Esophagus mucosa (tissue), 1 donor: ENCODE measurements at places on chromosomes 5 and 9. TPM values are rescaled to one million over a fixed set of nuclear protein-coding genes. Genes with fewer than 3 reads are reported as not detected.

- ATAC-seq: no peak
Observed at GRCh38 chr5:103598997-103599566, 36.5 kb upstream of the NUDT12 start.

DNA sequence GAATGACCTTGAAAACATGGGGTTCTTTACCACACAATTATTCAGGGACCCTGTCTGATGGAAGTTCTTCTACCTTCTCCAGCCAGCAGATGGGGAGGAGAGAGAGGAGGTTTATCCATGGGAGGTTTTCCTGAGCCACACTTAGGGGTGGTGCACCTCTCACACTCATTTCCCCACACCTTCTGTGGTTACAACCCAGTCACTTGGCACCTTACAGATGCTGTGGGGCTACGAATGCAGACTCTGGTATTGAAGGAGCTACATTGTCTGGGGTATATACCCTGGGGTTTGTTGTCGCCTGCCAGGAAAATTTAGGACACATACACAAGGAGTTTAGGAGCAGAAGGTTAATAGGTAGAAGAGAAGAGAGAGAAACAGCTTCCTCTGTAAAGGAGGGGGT, 67.5 kb downstream of the F2RL2 start:
- ATAC-seq: no peak

The SLC6A19 gene
- not detected for total RNA-seq

The PBX3 gene
- 13.8 TPM for total RNA-seq

GRCh38 chr5:84091127-84091799, 293.4 kb downstream of the EDIL3 start:
- ATAC-seq: no peak

- ATAC-seq: peak; percentile 70
Observed at GRCh38 chr5:34522599-34523386, 133.3 kb upstream of the RAI14 start.

DNA sequence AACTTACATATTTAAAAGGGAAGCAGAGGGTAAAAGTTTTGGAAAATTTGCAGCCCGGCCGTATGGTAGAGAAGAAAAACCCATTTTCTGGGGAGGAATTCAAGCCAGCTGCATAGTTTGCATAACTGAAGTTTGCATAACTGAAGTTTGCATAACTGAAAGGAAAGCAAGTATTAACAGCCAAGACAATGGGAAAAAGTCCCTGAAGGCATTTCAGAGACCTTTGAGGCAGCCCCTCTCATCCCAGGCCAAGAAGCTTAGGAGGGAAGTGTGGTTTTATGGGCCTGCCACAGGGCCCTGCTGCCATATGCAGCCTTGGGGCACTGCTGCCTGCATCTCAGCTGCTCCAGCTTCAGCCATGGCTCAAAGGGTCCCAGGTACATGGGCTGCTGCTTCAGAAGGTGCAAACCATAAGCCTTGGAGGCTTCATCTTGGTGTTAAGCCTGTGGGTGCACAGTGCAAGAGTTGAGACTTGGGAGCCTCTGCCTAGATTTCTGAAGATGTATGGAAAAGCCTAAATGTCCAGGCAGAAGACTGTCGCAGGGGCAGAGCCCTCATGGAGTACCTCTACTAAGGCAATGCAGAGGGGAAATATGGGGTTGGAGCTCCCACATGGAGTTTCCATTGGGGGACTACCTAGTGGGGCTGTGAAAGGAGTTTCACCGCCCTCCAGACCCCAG, 36.9 kb upstream of the CXCL14 start:
- ATAC-seq: no peak

The PFN3 gene
- total RNA-seq: not detected

The OLFM1 gene
- 4.9 TPM for total RNA-seq

DNA sequence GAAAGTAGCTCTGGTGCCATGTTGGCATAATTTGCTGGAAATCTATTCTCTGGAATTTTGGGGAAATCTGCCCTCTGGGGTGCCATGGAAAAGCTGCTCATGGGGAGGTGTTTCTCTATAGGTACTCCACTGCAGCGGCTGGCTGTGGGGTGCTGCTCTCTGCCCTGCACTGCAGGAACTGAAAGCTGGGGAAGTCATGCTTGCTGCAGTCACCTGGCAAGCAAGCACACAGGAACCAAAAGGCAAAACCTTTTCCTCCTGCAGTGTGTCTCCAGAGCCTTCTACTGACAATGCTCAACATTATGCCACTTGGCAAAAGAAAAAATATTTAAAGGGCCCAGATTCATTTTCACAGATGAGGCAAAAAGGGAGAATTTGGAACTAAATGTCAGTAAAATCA, 25.8 kb upstream of the CARNMT1 start:
- no peak for ATAC-seq

The COL15A1 gene
- 7.5 TPM for total RNA-seq

The SLC25A2 gene
- total RNA-seq: 0.24 TPM

DNA sequence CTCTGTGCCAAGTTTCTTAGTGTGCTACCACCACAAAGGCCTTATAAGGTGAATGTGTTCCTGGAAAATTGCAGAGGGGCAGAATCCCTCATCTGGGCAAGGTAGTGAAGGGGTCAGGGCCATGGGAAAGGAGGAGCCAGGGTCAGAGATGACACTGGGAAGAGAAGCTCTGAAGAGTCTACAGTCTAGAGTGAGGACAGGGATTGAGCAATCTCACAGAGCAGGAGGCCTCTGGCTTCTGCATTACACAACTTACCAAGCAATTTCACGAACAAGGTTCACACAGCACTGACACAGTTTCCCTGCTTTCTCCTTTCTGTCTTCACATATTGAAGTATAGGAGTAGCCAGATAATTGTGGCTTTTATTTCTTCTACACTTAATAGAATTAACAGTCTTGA, 24.5 kb upstream of the IDNK start:
- no peak for ATAC-seq

- ATAC-seq: no peak
Observed at GRCh38 chr5:159149085-159149484, 49.4 kb upstream of the EBF1 start.

DNA sequence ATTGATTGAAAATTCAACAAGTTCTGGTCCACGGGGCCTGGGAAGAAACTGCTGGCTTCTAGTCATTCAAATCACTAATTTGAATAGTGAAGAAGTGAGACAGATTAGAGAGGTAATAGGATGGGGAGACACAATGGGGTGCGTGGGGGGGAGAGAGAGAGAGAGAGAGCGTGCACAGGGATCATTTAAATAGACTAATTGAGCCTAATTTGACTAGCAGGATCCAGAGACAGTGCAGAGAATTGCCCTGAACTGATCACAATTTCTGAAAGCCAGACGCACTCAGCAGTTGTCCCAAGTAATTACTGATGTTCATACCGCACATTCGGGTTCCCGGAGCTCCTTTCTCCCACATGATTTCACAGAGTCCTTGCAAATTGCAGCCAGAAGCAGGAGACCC, 50.3 kb upstream of the C5orf58 start:
- no peak for ATAC-seq

DNA sequence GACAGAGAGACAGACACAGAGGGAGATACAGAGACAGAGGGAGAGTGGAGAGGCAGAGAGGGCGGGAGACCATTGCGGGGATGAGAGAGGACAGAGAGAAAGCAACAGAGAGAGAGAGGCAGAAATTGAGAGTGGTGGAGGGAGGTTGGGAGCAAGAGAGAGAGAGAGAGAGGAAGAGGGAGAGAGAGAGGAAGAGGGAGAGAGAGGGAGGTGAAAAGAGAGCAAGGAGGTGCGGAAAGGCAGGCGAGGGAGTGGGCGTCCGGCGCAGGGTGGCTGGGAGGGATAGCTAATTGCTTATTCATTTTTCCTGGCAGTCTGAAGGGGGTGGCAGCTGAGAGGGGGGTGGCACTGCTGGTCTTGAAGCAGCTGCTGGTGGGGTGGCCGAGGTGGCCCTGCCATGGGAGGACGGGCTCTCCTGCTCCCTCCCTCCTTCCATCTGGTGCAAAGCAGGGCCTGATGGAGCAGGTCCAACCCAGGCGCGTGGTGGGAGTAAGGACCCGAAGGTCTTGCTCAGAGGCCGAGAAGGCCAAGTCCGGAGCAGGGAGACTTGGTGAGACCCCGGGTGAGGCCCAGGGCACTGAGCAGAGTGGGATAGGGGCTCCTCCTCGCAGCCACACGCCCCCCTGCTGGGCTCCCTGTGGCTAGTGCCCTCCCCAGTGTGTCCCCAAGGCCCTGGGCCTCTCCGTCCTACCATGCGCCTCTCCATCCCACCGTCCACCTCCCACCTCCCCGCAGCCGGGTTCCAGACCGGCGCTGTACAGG, 25.3 kb upstream of the RNU6ATAC start:
- no peak for ATAC-seq

The IFNE gene
- total RNA-seq: 5.6 TPM

- ATAC-seq: no peak
Observed at GRCh38 chr9:77486968-77487367, 161.2 kb downstream of the GNA14 start.

DNA sequence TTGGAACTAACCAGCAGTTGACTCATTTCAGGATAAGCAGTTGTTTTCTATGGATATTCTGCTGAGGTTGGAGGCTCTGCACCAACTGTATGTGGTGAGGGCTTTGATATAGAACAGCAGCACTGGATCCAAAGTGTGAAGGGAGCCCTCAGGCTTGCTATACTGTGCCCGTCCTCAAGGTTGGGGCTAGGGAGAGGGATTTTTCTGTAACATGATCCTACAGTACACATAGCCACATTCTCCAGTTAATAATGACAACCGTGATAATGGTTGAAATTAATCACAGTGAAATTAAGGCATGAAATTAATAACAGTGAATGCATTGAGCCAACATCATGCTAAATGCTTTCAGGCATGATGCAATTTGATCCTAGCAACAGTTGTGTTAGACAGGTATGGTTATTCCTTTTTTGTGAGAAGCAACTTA, 36.7 kb downstream of the ARHGAP26 start:
- no peak for ATAC-seq

The PARP8 gene
- total RNA-seq: 10.3 TPM

The EIF4EBP3 gene
- 20.7 TPM for total RNA-seq

The C5orf46 gene
- total RNA-seq: 0.36 TPM

GRCh38 chr9:130254747-130255630, 10.6 kb upstream of the HMCN2 start:
- no peak for ATAC-seq

- ATAC-seq: peak; percentile 68
Observed at GRCh38 chr5:160269017-160269416, 39.7 kb downstream of the FABP6 start.

- no peak for ATAC-seq
Observed at GRCh38 chr5:85646641-85647040, 971.1 kb upstream of the COX7C start.

GRCh38 chr9:89376741-89377351, 58.5 kb downstream of the SECISBP2 start:
- no peak for ATAC-seq

GRCh38 chr5:163439092-163439425, 1.7 kb downstream of the CCNG1 start:
- no peak for ATAC-seq

GRCh38 chr5:125961150-125961549, 462.1 kb upstream of the GRAMD2B start:
- no peak for ATAC-seq

DNA sequence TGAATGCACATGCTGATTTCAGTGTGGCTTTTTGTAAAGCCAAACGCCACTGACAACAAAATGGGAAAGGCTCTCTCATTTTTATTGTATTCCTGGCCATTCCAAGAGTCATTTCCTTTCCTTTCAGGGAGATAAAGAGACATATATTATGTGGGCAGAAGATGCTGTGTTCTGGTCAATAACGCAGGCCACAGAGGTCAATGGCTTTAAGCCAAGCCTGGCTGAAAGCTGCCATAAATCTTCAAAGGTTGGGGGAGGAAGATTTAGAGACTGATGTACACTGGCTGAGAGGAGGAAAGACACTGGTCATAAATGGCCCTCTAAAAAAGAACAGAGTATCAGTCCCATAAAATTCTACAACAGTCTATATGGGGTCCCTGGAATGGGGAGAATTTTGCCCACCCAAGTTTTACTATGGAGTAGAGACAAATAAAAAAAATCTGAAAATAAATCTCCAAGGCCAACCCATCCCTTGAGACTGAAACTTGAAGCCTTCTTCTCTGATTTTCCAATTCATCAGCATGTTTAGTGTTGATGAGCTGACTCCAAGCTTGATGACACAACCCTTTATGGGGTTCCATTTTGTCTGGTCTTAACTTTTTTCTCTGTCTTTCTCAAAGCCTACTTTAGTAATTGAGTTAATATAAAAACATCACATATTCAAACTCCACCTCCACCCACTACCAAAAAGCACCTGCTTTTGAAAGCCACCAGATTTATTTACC, 152.1 kb upstream of the SLC24A2 start:
- no peak for ATAC-seq
